ENCODE measurements at places on chromosomes 3 and 15. TPM values are rescaled to one million over a fixed set of nuclear protein-coding genes. Genes with fewer than 3 reads are reported as not detected.

DNA sequence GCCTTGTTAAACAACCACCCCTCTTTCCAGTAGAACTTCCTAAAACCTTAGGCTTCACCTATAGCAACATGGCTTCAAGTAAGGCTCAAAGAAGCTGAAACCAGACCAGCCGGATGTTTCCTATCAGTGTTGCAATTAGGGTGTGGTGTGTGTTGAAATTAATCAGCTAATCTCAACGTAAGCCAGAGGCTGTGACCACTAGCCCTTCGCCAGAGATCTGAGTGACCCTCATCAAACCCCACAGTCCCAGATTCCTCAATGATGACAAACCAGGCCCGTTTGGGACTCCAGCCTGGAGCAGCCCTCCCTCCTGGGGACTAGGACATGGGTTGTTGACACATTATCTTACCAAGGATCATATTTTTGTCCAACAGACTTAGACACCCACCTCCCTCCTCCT is 27.3 kb downstream of the CYP11A1 start:
- no peak for DNase-seq

GRCh38 chr3:168975576-168975975 is 687.9 kb downstream of the MECOM start:
- DNase-seq = no peak

Gene STAC
- 1.8 TPM for polyA plus RNA-seq

Gene TLR9
- polyA plus RNA-seq = 0.37 TPM

GRCh38 chr15:32098033-32098432 is 67.7 kb downstream of the CHRNA7 start:
- peak; percentile 84 for DNase-seq

GRCh38 chr15:59524331-59524731 is 86.3 kb downstream of the FAM81A start:
- no peak for DNase-seq

Gene EPHA3
- polyA plus RNA-seq = 3.0 TPM

DNA sequence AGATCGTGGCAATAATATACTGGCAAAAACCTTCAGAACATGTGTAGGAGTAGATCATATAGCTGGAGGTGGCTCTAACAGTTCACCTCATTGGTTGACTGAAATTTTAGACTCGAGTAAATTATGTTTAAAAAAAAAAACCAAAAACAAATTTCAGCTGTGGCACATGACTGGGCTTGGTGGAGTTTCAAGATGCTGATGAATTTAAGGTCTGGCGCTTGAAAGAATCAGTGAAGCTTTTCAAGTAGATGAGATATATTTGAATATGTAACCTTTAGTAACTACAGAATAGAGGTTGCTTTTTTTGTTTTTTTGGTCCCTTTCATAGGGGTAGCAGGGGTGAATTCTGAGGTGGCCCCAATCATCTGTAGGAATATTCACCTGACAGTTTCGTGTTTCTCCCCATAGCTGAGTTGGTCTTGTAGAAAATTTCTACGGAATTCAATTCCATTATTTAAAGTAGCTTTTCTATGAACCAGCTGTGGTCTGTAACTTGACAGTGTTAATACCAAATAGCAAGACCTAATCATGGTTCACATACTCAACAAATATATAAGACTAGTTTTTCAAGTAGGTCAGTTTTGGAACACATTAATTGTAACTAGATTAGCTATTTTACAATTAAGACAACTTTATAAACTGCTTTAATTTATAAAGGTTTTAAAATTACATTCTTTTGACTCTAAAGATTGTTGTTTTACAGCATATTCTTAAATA is 65.6 kb downstream of the MAP4 start:
- DNase-seq = no peak

- DNase-seq = no peak
These were observed 449.5 kb upstream of the TBL1XR1 start for GRCh38 chr3:177646749-177647148.

- DNase-seq = no peak
These were observed 159.8 kb upstream of the TSC22D2 start for GRCh38 chr3:150248116-150248887.

- peak; percentile 60 for DNase-seq
These were observed 6.4 kb upstream of the TBC1D2B start for GRCh38 chr15:78083687-78084448.

DNA sequence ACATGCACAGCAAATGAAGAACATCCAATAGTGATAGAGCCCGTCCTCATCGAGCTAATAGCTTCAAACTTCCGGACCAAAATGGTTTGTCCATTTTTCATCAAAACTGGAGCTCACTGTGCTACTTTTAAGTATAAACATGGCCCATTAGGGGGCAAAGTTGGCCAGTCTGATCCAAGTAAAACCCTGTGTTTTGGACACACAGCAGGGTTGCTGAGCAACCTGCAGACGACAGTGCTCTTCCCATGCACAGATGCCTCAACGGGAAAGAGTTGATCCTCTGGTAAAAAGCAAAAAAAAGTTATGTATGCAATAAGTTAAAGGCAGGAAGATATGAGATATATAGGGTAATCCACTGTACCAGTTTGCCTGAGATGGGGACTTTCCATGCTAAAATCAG is 244.0 kb upstream of the THBS1 start:
- no peak for DNase-seq

Gene PHLDB2
- 22.2 TPM for polyA plus RNA-seq

Gene SCN5A
- polyA plus RNA-seq = 3.5 TPM

Gene MESP1
- polyA plus RNA-seq = 1.0 TPM

Gene SNRPA1
- 61.1 TPM for polyA plus RNA-seq

GRCh38 chr3:184305577-184305976 is 6.5 kb downstream of the PSMD2 start:
- DNase-seq = no peak

GRCh38 chr15:50803479-50804180 is 38.1 kb upstream of the SPPL2A start:
- DNase-seq = no peak

GRCh38 chr3:171173736-171174135 is 147.2 kb upstream of the SLC2A2 start:
- DNase-seq = peak; percentile 92

Measured in large intestine (tissue), 12 donors.